DMS 273 treated with DMSO at 0.1 percent for 48 hours (cell line): ENCODE measurements at places on chromosomes 11 and 22.

GRCh38 chr11:47136327-47136726 is 40.4 kb downstream of the ARFGAP2 start:
- no peak for DNase-seq

- no peak for DNase-seq
Observed at GRCh38 chr11:7034019-7034418, 13.7 kb downstream of the NLRP14 start.

GRCh38 chr11:14118072-14118471 is 155.5 kb downstream of the SPON1 start:
- DNase-seq = no peak

GRCh38 chr11:66912911-66913310 is 45.3 kb downstream of the PC start:
- no peak for DNase-seq
